Osteoblast (primary cell): ENCODE measurements at places on chromosomes 6 and 20.

- H3K27me3 ChIP-seq, result no peaks in the 10 kb centered on the region
- no peaks in the 10 kb centered on the region for H3K4me1 ChIP-seq
- no peak overlapping the region for H3K27ac ChIP-seq
- H3K4me3 ChIP-seq, result no peak overlapping the region
Observed at GRCh38 chr20:46607849-46608497, 43.3 kb downstream of the SLC13A3 start.

DNA sequence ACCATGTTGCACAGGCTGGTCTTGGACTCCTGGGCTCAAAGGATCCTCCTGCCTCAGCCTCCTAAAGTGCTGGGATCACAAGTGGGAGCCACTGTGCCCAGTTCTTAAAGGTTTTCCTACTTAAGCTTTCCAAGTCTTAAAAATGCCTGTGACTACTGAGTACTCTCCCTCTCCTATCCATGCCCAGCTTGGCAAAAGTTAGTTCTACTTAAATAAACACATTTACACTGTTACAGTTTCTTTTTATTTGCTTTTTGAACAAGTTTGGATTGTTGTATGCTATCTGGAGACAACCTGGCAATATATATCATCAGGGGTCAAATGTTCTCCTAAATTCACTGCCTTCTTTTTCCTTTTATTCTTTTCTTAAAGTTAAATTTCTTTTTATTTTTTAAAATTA is 61.0 kb upstream of the GCM1 start:
- H3K36me3 ChIP-seq, result no peaks in the 10 kb centered on the region
- no peak for DNase-seq
- H3K4me1 ChIP-seq, result no peaks in the 10 kb centered on the region
- no peak overlapping the region for H3K4me3 ChIP-seq

DNA sequence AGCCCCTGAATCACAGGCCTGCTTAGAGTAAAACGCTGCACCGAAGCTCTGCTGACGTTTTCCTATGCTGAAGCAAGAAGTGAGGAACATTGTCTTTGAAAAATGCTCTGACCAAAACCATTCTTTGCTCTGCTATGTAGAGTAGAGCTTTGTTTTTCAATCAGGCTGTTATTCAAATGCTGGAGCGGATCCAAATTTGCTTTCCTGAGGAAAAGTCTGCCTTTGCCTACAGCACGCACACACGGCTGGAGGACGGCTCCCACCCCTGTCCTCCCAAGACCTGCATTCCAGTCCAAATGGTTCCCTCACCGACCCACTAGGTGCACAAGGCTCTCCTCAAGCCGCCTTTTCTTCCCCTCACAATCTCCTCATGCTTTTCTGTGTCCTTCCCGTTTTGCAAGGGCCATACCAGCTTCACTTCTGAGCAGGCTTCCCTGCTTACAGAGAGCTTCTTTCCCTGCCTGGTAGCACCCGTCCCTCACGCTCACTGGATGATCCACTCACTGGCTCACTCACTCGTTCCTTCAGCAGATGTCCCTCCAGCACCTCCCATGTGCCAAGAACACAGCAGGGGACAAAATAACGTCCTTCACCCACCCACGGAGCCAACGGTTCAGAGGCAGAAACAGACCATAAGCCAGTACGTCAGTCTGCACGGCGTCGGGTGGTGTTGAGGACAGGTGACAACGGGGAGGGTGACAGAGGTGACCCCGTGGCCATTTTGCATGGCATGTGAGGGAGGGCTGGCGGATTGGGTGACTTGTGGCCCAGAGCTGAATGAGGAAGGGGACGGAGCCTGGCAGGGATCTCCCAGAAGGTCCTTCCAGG is 137.9 kb upstream of the NEDD9 start:
- H3K4me1 ChIP-seq, result peaks cover 10% of the 10 kb centered on the region
- no peak overlapping the region for H3K4me3 ChIP-seq
- DNase-seq, result no peak
- no peaks in the 10 kb centered on the region for H3K27me3 ChIP-seq

GRCh38 chr6:2505624-2506023 is 245.1 kb downstream of the MYLK4 start:
- peaks cover 33% of the 10 kb centered on the region for H3K4me1 ChIP-seq
- DNase-seq, result no peak
- H3K27me3 ChIP-seq, result peaks cover 32% of the 10 kb centered on the region
- H3K4me3 ChIP-seq, result no peak overlapping the region

DNA sequence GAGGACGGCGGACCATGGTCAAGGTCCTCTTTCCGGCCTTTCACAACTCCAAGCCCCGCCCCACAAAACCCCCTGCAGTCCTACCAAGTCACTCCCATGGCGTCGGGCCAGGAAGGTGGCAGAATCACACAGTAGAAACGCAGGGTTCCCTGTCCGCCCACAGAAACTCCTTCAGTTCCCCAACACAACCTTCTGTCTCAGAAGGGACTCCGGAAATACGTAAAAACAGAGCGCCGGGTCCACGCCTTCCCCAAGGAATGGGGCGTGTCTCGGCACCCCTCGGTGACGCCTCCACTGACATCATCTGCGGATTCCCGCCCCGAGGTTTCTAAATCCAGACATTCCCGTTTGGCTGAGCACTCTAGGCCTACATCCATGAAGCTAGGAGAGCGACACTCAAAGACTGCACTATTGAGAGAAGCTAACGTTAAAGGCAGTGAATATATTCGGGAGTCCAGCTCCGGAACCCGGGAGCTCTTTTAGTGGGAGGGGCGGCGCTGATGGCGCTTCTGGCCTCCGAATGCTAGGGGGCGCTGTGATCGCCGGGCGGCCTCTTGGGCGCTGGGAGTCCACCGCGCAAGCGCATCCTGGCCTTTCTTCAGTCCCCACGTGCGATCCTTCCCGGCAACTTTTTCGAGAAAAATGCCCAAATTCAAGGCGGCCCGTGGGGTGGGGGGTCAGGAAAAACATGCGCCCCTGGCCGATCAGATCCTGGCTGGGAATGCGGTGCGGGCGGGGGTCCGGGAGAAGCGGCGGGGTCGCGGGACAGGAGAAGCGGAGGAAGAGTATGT is at the start of the genes BYSL and MED20:
TSS of gene BYSL (plus strand) at position 579 of the 791 bp plus-strand sequence. CDS start at position 643, 64 bp downstream.
TSS of gene MED20 (minus strand) at position 219 of the 791 bp plus-strand sequence. CDS start at position 98, 121 bp downstream.
- H3K36me3 ChIP-seq, result peaks cover 21% of the 10 kb centered on the region
- H3K27ac ChIP-seq, result peak within 1 kb of the TSS; percentile 99
- no peaks in the 10 kb centered on the region for H3K27me3 ChIP-seq
- peak; percentile 98 for DNase-seq

- DNase-seq, result no peak
- H3K27ac ChIP-seq, result peak overlapping the region; percentile 44
- H3K4me3 ChIP-seq, result no peak overlapping the region
- no peaks in the 10 kb centered on the region for H3K36me3 ChIP-seq
- peaks cover 15% of the 10 kb centered on the region for H3K4me1 ChIP-seq
Observed at GRCh38 chr6:44737829-44738528, 350.5 kb downstream of the CDC5L start.

DNA sequence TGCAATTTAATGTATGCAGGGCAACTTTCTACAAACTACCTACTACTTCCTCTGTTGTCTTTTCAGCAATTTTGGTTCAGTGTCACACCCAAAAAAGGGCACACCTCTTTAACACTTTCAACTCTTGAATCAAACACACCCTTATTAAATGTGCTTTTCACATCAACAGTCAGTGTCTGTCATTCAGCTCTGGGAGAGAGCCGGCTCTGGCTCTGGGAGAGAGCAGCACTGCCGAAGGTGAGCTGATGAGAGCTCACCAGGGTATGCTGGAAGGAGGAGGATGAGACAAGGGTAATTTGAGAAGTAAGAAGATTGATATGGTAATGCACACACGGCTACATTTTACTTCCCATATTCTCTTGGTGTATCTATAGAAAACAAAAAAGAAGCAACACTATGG is 134.3 kb downstream of the RTN4IP1 start:
- peaks cover 2% of the 10 kb centered on the region for H3K4me1 ChIP-seq
- H3K27ac ChIP-seq, result no peak overlapping the region
- no peaks in the 10 kb centered on the region for H3K36me3 ChIP-seq
- no peak for DNase-seq
- H3K4me3 ChIP-seq, result no peak overlapping the region

DNA sequence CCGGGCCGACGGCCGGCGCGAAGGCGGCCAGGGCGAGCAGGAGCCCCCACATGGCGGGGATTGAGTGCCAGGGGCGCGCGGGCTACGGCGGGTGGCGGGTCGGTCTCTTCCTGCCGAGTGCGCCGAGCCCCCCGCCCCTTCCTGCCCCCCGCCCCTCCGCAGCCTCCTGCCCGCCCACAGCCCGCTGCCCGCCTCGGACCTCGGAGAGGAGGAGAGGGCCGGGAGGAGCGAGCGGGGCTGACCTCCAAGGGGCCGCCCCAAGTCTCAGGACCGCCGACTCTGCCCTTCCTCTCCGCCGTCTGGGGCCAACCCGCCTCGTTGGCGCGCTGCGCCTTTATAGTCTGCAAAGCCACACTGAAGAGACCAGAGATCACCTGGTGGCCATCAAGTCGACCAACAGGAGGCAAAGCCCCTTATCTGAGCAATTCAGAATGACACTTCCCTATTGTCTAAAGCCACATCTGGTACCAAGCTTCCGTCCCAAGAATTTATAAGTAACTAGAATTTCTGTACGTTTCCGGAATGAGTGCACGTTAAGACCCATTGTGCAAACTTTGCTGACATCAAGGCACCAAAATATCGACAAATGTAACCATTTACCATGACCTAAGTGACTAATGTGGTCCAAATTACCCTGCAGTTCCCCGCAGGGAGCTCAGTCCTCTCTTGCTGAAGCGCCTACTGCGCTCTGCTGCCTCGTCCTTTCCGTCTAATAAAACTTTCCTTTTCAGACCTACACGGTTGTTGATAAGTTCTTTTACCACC is at the start of gene CPXM1:
TSS of gene CPXM1 (minus strand) at position 107 of the 765 bp plus-strand sequence. CDS start at position 52, 55 bp downstream.
- peaks cover 65% of the 10 kb centered on the region for H3K27me3 ChIP-seq
- no peaks in the 10 kb centered on the region for H3K36me3 ChIP-seq
- peak; percentile 73 for DNase-seq
- peak within 1 kb of the TSS; percentile 52 for H3K4me3 ChIP-seq

DNA sequence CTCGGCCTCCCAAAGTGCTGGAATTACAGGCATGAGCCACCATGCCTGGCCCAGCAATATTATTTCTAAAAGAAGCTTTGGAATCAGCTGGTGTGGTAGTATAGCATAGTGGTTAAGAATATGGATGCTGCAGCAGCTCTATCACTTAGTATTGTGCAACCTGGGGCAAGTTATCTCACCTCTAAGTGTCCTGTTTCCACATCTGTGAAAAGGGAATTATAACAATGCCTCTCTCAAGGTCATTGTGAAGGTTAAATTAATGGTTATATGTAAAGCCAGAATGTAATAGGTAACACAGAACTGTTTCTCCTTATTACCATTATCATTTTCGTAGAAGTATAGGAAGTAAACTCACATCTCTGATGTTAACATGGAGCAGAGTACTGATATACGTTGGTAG is 14.2 kb downstream of the SLC17A2 start:
- no peak for DNase-seq
- no peak overlapping the region for H3K4me3 ChIP-seq
- no peaks in the 10 kb centered on the region for H3K36me3 ChIP-seq
- no peak overlapping the region for H3K27ac ChIP-seq

GRCh38 chr20:57811374-57812020 is 101.7 kb upstream of the PMEPA1 start:
- H3K4me3 ChIP-seq, result no peak overlapping the region
- peak; percentile 62 for DNase-seq
- no peak overlapping the region for H3K27ac ChIP-seq
- H3K27me3 ChIP-seq, result peaks cover 4% of the 10 kb centered on the region
- H3K4me1 ChIP-seq, result no peaks in the 10 kb centered on the region

DNA sequence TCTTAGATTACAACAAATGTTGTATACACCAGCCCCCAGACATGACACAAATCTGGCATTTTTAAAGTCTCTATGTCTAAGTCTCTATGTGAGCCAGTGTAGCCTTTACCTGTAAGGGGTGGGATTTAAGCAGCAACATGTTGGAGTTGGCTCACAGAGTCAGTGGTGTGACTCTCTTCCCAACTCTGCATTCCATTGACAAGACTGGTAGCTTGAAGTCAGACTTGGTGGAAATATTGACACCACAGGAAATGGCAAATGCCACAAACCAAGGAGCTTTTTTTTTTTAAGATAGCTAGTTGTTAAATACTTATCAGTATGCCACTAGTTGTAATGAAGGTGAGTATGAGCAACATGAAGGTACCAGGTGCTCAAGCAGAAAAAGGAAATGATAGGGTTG is 103.1 kb upstream of the SMLR1 start:
- DNase-seq, result no peak
- H3K4me1 ChIP-seq, result no peaks in the 10 kb centered on the region
- no peak overlapping the region for H3K4me3 ChIP-seq
- H3K36me3 ChIP-seq, result no peaks in the 10 kb centered on the region

- H3K4me1 ChIP-seq, result no peaks in the 10 kb centered on the region
- H3K36me3 ChIP-seq, result no peaks in the 10 kb centered on the region
- no peak overlapping the region for H3K4me3 ChIP-seq
- no peak overlapping the region for H3K27ac ChIP-seq
- no peaks in the 10 kb centered on the region for H3K27me3 ChIP-seq
Observed at GRCh38 chr6:17179530-17180073, 77.8 kb downstream of the STMND1 start.

GRCh38 chr6:136897071-136897470 is 25.0 kb upstream of the SLC35D3 start:
- H3K4me3 ChIP-seq, result no peak overlapping the region
- H3K27ac ChIP-seq, result no peak overlapping the region
- H3K27me3 ChIP-seq, result no peaks in the 10 kb centered on the region
- H3K36me3 ChIP-seq, result peaks cover 6% of the 10 kb centered on the region
- H3K4me1 ChIP-seq, result no peaks in the 10 kb centered on the region

DNA sequence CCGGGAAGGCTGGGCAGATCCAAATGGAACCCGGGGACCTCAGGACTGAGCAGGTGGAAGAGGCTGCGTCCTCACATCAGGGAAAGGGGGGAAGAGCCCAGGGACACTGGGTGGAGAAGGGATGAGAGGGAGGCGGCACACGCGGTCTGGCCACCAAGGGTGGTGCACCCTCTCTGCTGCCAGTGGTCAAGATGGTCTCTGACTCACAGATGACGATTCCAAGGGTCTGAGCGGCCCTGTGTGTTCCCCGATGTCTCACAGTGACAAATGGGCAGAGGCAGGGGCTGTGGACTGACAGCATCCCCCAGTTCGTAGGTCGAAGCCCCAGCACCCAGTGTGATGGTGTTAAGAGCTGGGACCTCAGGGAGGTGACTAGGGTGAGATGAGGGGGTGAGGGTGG is 32.1 kb downstream of the SLCO4A1 start:
- H3K36me3 ChIP-seq, result no peaks in the 10 kb centered on the region
- no peak overlapping the region for H3K27ac ChIP-seq
- H3K4me3 ChIP-seq, result no peak overlapping the region
- peaks cover 12% of the 10 kb centered on the region for H3K27me3 ChIP-seq
- H3K4me1 ChIP-seq, result no peaks in the 10 kb centered on the region

- H3K4me3 ChIP-seq, result no peak overlapping the region
- no peak for DNase-seq
- H3K27ac ChIP-seq, result no peak overlapping the region
- no peaks in the 10 kb centered on the region for H3K36me3 ChIP-seq
Observed at GRCh38 chr20:38872036-38872435, 54.2 kb upstream of the FAM83D start.

GRCh38 chr6:128028183-128028582 is 127.3 kb upstream of the THEMIS start:
- no peaks in the 10 kb centered on the region for H3K36me3 ChIP-seq
- no peak overlapping the region for H3K4me3 ChIP-seq

DNA sequence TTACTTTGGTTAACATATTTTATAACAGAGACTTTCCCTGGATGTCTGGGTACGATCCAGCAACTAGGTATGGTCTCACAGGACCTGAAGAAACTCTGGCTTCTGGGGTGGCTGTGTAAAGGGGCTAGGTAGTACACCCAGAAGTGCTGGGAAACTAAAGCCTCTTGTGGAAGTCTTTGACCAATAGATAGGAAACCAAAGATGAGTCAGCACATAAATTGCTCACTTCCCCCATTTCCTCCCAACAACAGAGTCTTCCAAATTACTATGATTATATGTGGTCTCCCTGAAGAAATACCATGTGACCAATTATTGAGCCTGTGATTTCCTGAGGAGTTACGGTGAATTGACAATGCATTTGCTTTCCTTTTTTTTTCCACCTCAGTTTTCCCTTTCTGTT is 26.8 kb upstream of the TBX18 start:
- no peak overlapping the region for H3K27ac ChIP-seq
- peaks cover 6% of the 10 kb centered on the region for H3K4me1 ChIP-seq
- DNase-seq, result peak; percentile 85
- no peaks in the 10 kb centered on the region for H3K27me3 ChIP-seq
